Esophagus squamous epithelium (tissue), 5 donors: ENCODE measurements at places on chromosomes 4 and X. TPM values are rescaled to one million over a fixed set of nuclear protein-coding genes. Genes with fewer than 3 reads are reported as not detected.

The CSN1S1 gene
- not detected for total RNA-seq

The PAGE4 gene
- total RNA-seq = not detected

- DNase-seq = no peak
These were observed 820.8 kb downstream of the FSTL5 start for GRCh38 chr4:161342881-161343568.

- no peak for DNase-seq
These were observed 141.0 kb downstream of the STK32B start for GRCh38 chr4:5192271-5192670.

The USP38 gene
- 16.2 TPM for total RNA-seq

GRCh38 chr4:69503558-69503957 lies 7.9 kb upstream of the UGT2B4 start:
- DNase-seq = no peak

DNA sequence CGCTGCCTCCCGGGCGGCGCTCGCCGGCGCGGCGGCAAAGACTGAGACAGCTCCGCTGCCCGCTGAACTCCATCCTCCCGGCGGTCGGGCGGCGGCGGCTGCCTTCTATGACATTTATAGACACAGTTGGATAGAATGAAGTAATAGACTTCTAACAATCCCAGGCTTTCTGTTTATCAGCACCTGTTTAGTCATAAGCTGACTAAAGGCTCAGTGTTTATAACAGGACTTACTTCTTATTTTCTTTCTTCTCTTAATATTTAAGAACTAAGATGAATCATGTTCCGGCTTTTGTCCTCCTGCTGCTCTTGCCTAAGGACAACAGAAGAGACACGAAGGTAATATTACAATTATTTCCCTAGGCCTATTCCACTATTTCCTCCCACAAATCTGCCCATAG lies 3.9 kb downstream of the ARL13A start:
- DNase-seq = no peak

The TRO gene
- total RNA-seq = 0.70 TPM

- DNase-seq = no peak
These were observed 469.5 kb upstream of the FAM241A start for GRCh38 chr4:111675746-111676145.

DNA sequence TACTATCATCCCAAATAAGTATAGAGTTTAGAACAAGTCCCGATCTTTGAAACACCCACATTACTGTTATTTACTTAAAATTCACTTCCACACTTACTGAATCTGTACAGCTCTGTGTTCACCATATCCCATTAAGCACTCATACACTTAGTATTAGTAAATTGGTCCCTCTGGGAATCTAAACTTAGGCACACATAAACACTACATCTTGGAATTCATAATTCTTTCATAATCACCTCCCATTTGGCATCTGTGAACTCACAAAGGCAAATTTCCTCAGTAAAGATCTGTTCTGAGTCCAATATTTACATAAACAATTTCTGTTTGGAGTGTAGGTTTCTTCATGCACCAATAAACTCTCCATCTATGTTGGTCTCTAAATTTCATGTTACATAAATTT lies 52.6 kb upstream of the PPARGC1A start:
- no peak for DNase-seq

DNA sequence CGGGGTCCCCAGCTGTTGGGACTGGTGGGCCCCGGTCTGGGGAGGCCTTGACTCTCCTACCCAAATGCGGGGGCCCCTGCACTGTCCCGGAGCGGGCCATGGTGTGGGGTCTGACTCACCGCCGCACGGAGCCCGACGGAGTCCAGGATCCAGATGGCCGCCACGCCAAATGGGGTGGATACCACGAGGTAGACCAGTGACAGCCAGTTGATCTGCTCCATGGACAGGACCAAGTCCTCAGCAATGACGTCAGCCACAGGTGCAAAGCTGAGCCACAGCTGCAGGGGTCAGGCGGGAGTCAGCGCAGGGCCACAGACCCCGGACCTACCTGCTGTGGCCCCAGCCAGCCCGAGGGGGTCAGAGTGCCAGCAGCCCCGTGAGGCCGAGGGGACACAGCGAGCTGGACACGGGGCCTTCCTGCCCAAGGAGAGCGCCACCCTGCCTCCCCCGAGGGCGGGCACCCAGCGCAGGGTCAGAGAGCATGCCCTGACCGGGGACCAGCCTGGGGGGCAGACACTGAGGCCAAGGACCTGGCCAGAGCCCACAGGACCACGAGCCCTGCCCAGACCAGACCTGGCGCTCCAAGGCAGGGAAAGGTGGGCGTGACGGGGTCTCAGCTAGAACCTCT lies 2.4 kb downstream of the SLC49A3 start:
- DNase-seq = no peak

DNA sequence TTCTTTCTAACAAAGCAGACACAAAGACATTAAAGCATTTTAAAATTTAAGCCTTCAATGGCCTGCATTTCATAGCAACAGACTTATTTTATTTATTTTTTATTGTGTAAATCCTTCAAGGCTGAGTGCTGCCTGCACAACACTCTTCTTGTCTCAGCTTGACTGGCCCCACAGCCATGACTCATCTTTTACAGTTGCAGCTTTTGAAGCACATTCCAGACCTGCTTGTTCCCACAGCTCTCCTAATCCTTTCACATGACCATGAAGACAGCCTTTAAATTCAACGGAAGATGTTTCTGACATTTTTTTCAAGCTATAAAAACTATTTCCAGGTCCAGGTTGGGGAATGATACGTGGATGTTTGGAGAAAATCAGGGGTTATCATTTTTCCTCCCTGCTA lies 276.9 kb upstream of the TACR3 start:
- DNase-seq = no peak

GRCh38 chrX:136262812-136263315 lies 11.7 kb upstream of the MAP7D3 start:
- no peak for DNase-seq

DNA sequence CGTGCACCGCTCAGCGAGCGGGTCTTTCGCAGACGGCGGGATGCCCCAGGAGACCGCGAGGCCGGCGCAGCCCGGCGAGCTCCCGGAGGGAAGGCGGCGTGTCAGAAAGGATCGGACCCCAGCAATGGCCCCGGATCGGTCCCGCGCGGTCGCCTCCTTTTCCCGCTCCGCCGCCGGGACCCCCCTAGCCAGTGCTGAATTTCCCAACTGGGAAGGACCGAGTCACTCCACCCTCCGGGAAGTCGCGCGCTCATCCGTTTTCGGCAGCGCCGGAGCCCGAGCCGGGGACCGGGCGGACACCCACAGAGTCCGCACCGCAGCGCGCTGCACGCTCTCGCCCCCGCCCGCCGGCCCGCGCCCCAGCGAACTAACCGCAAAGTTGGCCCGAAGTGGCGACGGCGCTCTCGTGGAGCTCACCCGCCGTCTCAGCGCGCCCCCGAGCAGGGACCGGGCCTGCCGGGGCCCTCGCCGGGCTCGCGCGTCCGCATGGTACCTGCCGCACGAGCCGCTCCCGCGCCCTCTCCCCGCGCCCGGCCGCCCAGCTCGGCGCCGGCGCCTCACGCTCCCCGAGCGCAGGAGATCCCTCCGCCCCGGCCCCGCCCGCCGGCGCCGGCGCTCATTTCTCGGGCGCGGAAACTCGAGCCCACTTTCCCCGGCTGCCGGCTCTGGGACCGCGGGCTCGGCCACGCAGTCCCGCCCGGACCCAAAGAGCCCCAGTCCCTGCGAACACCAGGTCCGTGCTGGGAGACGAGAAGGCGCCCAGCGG lies at the start of gene FAT1:
TSS of gene FAT1 (minus strand) at position 565 of the 766 bp plus-strand sequence. CDS start 14,029 bp downstream, outside the sequence.
- DNase-seq = no peak

DNA sequence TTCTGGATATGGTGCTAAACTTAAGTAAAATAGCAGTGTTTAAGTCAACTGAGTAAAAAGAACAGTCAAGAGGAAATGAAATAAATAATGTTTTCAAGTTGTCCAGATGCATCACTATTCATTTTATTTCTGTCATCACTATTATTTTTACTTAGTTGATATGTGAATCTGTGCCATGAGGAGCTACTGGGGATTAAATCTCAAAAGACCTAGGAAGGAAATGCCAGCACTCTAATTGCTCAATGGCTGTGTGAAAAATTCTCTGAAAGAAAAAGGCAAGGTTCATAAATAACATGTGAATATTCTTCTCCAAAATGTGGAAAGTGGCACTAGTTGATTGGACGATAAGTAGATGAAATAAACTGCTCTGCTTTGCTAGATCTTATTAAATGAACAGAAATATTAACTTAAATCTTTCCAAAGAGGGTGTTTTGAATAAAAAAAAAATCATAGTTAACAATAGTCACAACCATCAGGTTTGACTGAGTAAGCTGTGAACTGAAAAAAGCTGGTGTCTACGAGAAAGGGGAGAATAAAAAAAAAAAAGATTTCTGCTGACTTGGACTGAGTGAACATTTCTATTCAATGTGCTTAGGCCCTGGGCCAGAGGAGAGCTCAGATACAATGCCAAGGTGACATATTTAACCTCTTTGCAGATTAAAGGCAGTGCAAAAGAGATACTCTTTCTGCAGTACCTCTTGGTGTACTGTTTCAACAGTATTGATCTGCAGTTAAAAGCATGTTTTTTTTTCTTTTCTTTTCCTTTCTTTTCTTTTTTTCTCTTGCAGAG lies 1.6 kb downstream of the SPARCL1 start:
- DNase-seq = no peak

GRCh38 chrX:39293203-39293602 lies 491.9 kb downstream of the MID1IP1 start:
- DNase-seq = no peak

GRCh38 chr4:61771056-61771455 lies 570.9 kb downstream of the ADGRL3 start:
- no peak for DNase-seq

DNA sequence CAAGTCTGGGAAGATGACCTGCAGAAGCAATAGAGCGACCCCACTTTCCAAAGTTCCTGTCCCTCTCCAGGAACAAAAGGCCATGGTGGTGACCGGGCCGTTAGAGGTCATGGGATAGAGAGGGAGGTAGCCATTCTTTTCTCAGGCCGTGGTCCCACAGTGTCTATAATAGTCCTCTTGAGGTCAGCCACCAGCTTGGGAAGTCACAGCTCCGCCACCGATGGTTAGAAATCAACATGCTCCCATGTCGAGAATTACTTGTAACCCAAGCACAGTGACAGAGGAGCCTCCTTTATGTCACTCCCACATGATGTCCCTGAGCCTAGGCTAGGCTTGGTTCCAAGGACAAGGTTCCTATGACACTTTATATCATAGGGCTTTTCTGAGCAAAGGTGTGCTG lies 48.3 kb upstream of the CBR4 start:
- no peak for DNase-seq

The DIPK2B gene
- total RNA-seq = 1.1 TPM

- no peak for DNase-seq
These were observed 4.7 kb downstream of the MGARP start for GRCh38 chr4:139275281-139275735.

The GPM6B gene
- total RNA-seq = 5.3 TPM

DNA sequence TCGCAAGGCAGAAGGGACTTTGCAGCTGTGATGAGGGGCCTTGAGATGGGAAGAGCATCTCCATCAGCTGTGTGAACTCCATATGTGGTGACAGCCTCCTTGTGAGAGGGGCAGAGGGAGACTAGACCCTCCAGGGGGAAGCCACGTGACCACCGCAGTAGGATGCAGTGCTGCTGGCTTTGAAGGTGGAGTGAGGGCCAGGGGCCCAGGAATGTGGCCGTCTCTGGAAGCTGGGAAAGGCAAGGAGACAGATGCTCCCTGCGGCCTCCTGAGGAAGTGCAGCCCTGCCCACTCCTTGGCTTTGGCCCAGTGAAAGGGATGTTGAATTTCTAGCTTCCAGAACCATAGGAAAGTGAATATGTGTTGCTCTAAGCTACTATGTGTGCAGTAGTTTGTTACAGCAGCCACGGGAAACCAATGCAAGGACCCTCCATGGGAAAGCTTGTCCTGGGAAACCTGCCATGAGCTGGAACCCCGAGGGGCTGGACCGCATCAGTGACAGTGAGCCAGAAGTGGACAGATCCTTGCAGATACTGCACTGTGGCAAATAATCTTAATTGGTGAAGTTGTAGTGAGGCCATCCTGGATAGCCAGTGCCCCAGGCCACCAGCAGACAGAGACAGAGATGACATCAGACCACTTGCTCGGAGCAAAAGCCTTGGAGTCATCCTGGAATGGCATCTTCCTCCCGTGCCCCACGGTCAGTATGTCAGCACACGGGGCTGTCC lies 35.4 kb upstream of the SORCS2 start:
- DNase-seq = no peak

- DNase-seq = no peak
These were observed 13.5 kb downstream of the STIM2 start for GRCh38 chr4:26874110-26874509.

The HSFX2 gene
- total RNA-seq = 1.2 TPM

DNA sequence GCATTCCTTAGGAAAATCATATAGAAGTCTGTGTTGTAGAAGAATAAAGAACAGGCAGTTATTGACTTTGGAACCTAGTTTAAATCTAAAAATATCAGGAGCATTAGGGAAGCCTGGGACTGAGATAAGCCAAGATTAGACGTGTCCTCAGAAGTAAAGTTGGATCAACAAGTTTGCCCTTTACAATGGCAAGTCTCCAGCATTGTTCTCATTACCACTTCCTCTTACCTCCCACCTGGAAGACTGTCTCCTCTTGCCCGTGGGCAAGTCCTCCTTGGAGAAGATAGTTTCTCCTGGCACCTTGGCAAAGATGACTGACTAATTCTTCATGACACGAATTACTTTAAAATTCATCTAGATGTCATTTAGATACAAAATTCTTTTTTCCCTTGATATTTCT lies 37.8 kb downstream of the CNKSR2 start:
- DNase-seq = no peak

- DNase-seq = no peak
These were observed 11.4 kb downstream of the RNF150 start for GRCh38 chr4:141121768-141122454.

DNA sequence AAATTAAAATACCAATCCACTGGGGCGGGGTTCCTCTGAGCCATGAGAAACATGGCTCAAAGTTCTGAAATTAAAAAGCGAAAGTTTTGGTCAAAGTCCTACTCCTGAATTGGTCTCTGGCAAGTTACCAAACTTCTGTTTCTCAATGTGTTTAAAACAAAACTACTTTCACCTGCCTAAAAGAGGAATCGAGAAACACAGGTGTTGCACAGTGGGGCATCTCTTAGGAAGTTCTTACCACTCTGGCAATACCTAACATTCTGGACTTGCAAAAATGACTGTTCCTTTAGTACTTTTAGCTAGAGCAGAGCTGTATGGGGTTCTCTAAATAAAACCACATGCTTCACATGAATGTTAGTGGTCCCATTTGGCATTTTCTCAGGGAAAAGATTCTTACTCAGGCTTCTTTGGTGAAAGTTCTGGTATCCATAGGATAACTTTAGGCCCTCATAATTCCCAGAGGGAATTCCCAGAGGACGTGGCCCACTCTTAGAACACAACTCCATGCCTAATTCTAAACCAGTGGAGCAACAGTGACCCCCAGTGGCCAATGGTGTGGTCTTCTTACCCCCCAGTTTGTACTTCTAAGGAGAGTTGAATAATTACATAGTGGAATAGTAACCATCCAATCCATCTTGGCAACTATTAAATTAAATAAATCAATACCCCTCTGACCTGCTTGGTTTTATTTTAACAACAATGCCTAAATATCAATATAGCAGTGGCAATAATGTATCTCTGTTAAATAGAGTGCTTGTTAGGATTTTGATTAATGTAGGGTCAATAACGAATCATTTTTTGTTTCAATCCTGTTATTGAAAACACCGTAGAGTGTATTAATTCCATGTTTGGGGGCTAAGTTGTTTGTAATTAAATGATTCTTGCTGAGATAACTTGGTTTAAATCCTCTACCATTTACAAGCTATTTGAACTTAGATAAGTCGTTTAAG lies 21.9 kb downstream of the BMP3 start:
- no peak for DNase-seq

The ASB12 gene
- not detected for total RNA-seq

The RHOXF1 gene
- not detected for total RNA-seq
